Breast epithelium (tissue), 4 donors: ENCODE measurements at places on chromosomes 4 and X. TPM values are rescaled to one million over a fixed set of nuclear protein-coding genes. Genes with fewer than 3 reads are reported as not detected.

Gene ARMCX4
- 20.3 TPM for total RNA-seq

Gene RRH
- not detected for total RNA-seq

Gene NXF3
- total RNA-seq = not detected

Gene TMPRSS11A
- not detected for total RNA-seq

Gene FREM3
- not detected for total RNA-seq

Gene MAGEA11
- not detected for total RNA-seq
